Psoas muscle (tissue), 8 donors: ENCODE measurements at places on chromosomes 11 and 22. TPM values are rescaled to one million over a fixed set of nuclear protein-coding genes. Genes with fewer than 3 reads are reported as not detected.
A peak's percentile ranks its signal among the peaks of the same experiment; 100 is the strongest.

Gene HIC2
- 3.2 TPM for total RNA-seq

Gene SYT7
- 2.1 TPM for total RNA-seq

GRCh38 chr11:16856022-16856471, 117.6 kb downstream of the C11orf58 start:
- no peak for DNase-seq

DNA sequence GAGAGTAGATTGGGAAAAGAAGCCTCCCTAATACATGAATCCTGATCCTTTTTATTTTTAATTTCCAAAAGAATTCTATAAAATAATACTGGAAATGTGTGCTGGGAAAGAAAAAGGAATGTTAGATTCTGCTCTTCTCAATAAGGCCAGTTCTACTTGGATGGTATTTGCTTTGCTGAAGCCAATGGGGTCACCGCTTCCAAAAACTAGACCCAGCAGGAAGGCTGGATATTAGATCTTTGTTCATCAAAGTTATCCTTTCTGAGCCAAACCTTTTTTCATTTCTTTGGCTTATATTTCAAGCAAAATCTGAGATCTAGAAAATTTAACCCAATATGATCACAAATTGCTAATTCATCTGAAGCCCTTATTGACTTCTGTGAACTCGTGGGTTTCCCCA, 41.4 kb downstream of the SCUBE2 start:
- no peak for DNase-seq

DNA sequence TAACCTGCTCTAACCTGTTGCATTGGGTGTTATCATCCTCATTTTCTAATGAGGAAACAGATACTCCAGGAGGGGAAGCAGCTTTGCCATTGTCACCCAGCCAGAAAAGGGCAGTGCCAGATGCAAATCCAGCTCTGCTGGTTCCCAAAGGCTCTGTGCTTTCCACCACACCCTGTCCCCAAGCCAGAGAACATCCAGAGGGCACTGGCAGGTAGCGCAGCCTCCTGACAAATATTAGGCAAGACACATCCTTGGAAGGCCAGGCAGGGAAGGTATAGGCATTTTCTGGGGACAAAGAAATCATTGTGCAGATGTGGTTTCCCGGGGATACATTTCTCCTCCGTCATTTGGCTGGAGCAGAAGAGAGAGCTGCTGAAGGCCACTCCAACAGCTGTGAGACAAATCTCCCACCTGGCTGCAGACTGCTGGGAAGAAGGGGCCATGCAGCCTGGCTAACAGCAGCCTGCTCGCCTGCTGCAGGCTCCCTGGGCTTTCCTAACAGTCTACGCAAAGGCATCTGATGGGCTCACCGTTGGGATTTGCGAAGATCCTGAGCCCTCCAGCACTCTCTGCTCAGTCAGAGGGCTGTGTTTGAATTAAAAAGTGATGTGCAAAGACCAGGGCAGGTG, 93.9 kb upstream of the PITPNB start:
- DNase-seq: peak; percentile 26

DNA sequence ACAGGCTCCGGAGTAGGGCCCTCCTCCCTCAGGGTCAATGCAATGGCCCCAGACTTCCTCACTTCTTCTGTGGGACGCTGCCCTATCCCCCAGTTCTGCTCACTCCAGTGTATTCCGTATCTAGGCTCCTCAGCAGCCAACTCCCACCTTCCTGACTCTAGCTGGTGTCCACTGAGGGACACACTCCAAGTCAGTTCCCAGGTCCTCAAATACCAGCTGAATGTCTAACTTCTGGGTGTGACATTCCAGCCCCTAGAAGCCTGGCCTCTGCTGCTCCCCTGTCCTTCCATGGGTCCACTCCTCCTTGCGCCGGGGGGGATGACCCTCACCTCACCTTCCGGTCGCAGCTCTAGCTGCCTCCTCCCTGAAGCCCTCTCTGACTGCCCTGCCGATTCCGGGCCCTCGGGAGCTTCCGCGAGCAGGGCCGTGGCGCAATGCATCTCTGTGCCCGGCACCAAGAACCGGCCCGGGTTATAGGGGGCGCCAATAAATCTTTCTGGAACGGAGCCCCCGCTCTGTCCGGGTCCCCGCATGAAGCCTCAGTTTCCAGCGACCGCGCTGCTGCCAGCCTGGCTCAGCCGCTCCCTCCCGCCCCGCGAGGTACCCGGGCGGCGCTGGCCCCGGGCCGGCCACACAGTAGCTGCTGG, 15.4 kb downstream of the BAD start:
- DNase-seq: peak; percentile 90
